ENCODE measurements at places on chromosomes 5 and 9. TPM values are rescaled to one million over a fixed set of nuclear protein-coding genes. Genes with fewer than 3 reads are reported as not detected.

Gene PIP5KL1
- 2.0 TPM for total RNA-seq

Gene TPPP
- total RNA-seq: 0.06 TPM

Gene C9orf57
- not detected for total RNA-seq

Gene SLC46A2
- not detected for total RNA-seq

Gene HBEGF
- total RNA-seq: 1.8 TPM

Gene SPINK6
- not detected for total RNA-seq

Gene CCNO
- total RNA-seq: 0.32 TPM

Gene NOL6
- 35.7 TPM for total RNA-seq

Gene IFNA13
- total RNA-seq: not detected

Gene HMMR
- 127 TPM for total RNA-seq

Gene TLR4
- total RNA-seq: 11.0 TPM

Gene PRKAA1
- total RNA-seq: 75.5 TPM

Gene TMEM8B
- 3.6 TPM for total RNA-seq

Gene CA9
- total RNA-seq: 2.4 TPM

Gene GPR150
- 1.6 TPM for total RNA-seq

Gene SEMA5A
- total RNA-seq: 11.4 TPM

Gene PRDM9
- total RNA-seq: not detected

Gene STC2
- 1,426 TPM for total RNA-seq

Gene SLIT3
- total RNA-seq: under 0.01 TPM

Gene LCN9
- not detected for total RNA-seq

Gene DOCK8
- not detected for total RNA-seq

Gene LRRTM2
- under 0.01 TPM for total RNA-seq
